ENCODE measurements at places on chromosomes 13 and 19.

DNA sequence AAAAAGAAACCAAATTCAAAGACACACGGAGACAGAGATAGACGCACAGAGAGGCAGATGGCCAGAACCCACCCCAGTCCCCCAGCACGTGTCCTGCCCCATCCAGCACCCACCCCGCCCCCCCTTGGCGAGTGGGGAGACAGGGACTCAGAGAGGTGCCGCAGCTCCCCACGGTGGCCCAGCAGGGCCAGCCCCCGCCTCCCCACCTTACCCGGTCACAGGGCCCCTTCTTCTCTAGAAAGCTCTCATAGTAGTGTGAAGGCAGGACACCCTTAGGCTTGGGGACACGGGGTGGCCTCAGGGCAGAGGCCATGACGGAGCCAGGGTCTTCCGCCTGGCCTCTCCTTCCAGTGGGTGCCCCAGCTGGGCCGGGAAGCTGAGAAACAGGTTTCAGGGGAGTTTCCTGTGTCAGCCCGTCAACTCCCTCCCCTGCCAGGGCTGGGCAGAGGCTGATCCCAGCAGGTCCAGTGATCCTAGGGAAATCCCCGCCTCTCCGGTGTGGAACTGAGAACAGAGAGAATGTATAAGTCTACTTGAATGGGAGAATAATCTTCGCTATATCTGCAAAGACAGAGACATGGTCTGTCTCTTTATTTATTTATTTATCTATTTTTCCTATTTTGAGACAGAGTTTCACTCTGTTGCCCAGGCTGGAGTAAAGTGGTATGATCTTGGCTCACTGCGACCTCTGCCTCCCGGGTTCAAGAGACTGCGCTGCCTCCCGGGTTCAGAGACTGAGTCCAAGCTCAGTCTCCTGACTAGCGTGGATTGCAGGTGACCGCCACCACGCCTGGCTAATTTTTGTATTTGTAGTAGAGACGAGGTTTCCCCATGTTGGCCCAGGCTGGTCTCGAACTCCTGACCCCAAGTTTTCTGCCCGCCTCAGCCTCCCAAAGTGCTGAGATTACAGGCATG, at the start of gene STAP2:
Gene STAP2 (minus strand): TSS at position 387 of the 915 bp plus-strand sequence. CDS start 74 bp downstream, at position 313.
- no peak for DNase-seq

GRCh38 chr13:72403396-72404010, 323.9 kb downstream of the MZT1 start:
- DNase-seq = no peak

- no peak for DNase-seq
Observed at GRCh38 chr19:3210347-3211017, 14.0 kb upstream of the CELF5 start.

DNA sequence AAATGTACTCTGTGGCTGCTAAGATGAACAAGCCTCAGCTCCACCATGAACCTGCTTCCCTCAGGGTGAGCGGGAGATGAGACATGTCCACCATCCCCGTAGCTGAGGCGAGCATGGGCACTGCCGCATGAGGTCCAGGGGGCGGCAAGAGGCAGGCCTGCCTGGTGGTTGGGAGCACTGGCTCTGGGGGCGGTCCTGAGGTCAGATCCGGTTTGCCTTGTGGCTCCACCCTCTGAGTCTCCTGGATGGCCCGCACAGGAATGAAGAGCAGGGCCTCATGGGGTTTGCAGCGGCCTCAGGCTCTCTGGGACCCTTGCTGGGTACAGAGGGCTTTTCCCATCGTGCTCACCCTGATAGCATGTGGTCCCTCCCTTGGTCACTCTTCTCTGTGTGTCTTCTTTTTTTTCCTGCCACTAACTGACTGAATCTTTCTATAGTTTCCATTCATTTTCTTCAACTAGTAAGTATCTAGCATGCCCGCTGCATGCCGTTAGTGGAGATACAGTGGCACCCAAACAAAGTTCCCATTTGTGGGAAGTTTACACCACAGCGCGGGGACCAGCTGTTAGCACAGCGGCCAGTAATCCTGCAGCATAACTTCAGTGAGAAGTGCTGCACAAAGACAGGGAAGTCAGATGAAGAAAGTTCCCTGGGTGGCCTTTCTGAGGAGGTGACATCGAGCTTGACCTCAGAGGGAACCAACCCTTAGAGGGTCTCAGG, 37.3 kb downstream of the CAPN12 start:
- no peak for DNase-seq

DNA sequence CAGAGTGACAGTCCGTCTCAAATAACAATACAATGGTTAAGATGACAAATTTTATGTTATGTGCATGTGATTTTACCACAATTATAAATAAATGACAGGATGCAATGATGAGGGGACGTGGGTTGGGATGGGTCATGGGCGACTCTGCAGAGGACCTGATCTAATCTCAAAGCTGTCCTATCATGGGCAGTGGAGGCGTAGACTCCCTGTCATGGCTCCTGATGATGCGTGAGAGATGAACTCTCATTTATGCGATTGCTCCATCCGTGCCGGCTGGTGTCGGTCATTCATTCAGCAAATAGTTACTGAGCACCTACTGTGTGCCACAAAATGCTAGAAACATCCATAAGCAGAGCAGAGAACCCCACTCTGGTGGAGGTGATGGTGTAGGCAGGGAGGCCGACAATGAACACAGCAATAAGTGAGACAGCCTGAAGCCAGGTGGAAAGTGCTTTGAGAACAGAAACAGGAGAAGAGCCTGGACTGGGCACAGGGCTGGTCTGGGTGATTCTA, 1.7 kb upstream of the REXO1 start:
- no peak for DNase-seq

- DNase-seq = no peak
Observed at GRCh38 chr19:24159707-24160106, 72.7 kb downstream of the ZNF254 start.
